ENCODE measurements at places on chromosomes 2 and 18.

GRCh38 chr2:103798291-103798690, 1036.5 kb downstream of the TMEM182 start:
- no peak overlapping the region for H3K4me3 ChIP-seq
- DNase-seq, result no peak
- no peaks in the 10 kb centered on the region for H3K4me1 ChIP-seq
- H3K27me3 ChIP-seq, result no peaks in the 10 kb centered on the region
- no peak overlapping the region for H3K27ac ChIP-seq

GRCh38 chr2:424306-425171, 136.6 kb upstream of the ALKAL2 start:
- no peaks in the 10 kb centered on the region for H3K36me3 ChIP-seq
- H3K4me3 ChIP-seq, result no peak overlapping the region
- H3K27ac ChIP-seq, result peak overlapping the region; percentile 81
- peaks cover 16% of the 10 kb centered on the region for H3K4me1 ChIP-seq

- H3K27ac ChIP-seq, result no peak overlapping the region
- peaks cover 11% of the 10 kb centered on the region for H3K27me3 ChIP-seq
- no peak overlapping the region for H3K4me3 ChIP-seq
- no peaks in the 10 kb centered on the region for H3K36me3 ChIP-seq
- no peak for DNase-seq
Observed at GRCh38 chr18:8876887-8877286, 171.5 kb downstream of the MTCL1 start.

DNA sequence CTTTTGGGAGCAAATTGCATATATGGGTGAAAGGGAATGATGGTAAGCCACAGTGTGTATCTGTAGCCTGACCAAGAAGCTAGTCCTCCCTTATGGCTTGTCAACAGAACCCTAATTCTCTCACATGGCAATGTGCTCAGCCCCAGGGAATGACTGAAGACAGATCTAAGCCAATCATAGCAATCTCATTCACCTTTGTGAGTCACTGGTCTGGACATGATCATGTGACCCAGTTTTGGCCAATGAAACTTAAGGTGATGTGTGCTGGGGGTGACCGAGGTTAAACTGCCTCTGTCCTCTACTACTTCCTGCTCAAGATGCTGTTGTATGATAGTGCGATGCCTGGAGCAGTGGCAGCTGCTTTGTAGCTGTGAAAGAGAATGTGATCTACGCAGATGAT, 491.2 kb upstream of the HS6ST1 start:
- H3K36me3 ChIP-seq, result no peaks in the 10 kb centered on the region
- no peak overlapping the region for H3K27ac ChIP-seq
- H3K4me3 ChIP-seq, result no peak overlapping the region
- H3K27me3 ChIP-seq, result no peaks in the 10 kb centered on the region
- no peaks in the 10 kb centered on the region for H3K4me1 ChIP-seq

GRCh38 chr2:78351208-78351607, 674.3 kb upstream of the REG3G start:
- no peak overlapping the region for H3K27ac ChIP-seq
- no peaks in the 10 kb centered on the region for H3K4me1 ChIP-seq
- peak; percentile 12 for DNase-seq
- no peak overlapping the region for H3K4me3 ChIP-seq
- H3K36me3 ChIP-seq, result no peaks in the 10 kb centered on the region
- H3K27me3 ChIP-seq, result no peaks in the 10 kb centered on the region

Data from mesenchymal stem cell (in vitro differentiated cells and primary cell).